ENCODE measurements at places on chromosomes 7 and 10.

DNA sequence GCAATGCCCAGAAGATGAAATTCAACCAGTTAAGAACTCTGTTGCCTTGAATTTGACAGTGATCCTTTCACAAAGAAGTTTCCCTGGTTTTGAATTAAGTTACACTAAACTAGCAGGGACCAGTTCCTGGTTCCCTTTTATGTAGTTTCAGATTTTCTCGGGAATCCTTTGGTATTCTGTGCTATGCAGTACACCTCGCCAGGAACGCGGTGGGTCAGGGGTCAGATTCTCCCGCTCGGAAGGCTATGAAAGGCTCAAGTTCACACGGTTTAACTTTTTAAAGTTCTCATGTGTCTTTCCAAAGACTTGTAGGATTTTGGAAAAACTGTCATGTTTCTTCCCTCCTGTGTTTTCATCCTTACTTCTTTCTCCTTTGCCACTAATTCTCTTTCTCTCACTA lies 104.7 kb upstream of the PRR15 start:
- DNase-seq, result no peak

GRCh38 chr7:51349820-51350545 lies 33.4 kb upstream of the COBL start:
- peak; percentile 92 for DNase-seq

DNA sequence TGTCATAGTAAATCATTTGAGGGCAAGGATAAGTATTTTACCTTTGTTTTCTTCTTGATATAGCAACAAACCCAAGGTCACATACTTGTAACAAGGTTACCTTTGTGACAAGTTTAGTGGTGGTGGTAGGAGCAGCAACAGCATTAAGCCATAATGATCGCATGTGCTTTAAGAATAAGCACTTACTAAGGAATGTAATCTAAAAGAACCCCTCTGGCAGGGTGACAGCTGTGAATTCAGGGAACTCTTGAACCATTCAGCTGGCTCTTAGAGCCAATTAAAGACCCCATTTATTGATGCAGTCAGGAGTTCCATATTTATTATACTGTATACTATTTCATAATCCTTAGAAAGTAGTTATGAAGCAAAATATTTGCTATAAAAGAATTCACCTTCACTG lies 370.8 kb downstream of the EXOC4 start:
- peak; percentile 29 for DNase-seq

DNA sequence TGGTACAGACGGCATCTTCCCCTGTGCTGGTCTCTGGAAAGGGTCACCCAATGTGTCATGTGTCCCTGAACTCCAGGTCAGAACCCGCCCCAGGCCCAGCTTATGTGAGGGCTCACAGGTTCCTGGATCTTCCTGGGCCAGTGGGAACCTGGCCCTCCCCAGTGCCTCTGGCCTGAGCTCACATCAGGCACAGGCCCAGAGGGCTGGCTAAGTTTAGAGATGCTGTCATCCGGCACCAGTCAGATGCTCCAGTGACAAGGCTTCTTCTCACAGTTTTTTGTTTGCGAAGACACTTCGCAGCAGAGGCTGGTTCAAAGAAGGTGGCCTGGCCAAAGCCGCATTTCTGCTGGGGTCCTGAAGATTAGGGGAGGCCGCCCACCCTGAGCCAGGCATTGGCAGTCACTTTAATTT lies 11.8 kb downstream of the CAMK2B start:
- DNase-seq, result no peak

DNA sequence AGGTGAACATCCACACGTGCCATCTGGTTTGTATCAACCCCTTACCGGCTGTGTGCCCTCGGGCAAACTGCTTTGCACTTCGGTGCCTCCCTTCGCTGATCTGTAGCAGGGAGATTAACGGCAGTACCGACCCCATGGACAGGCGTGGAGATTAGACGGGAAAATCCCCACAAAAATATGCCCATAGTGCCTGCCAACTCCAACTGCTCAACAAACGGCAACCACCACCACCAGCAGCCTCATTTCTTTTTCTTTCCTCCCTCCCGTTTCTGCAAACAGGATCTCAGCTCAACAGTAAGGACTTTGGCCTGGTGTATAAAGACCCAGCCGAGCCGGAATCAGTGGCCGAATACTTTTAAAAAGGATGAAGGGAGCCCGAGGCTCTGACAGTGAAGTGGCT lies 31.0 kb downstream of the CHST15 start:
- DNase-seq, result no peak

DNA sequence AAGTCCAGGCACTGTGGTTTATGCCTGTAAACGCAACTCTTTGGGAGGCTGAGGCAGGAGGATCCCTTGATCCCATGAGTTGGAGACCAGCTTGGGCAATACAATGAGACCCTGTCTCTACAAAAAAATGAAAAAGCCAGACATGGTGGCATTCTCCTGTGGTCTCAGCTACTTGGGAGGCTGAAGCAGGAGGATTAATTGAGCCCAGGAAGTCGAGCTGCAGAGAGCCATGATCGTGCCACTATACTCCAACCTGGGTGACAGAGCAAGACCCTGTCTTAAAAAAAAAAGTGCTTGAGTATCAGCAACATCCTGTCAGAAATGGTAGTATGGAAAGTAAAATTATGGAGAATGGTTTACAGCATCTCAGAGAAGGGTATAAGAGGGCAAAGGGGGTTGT lies 11.6 kb downstream of the APBB1IP start:
- DNase-seq, result no peak

DNA sequence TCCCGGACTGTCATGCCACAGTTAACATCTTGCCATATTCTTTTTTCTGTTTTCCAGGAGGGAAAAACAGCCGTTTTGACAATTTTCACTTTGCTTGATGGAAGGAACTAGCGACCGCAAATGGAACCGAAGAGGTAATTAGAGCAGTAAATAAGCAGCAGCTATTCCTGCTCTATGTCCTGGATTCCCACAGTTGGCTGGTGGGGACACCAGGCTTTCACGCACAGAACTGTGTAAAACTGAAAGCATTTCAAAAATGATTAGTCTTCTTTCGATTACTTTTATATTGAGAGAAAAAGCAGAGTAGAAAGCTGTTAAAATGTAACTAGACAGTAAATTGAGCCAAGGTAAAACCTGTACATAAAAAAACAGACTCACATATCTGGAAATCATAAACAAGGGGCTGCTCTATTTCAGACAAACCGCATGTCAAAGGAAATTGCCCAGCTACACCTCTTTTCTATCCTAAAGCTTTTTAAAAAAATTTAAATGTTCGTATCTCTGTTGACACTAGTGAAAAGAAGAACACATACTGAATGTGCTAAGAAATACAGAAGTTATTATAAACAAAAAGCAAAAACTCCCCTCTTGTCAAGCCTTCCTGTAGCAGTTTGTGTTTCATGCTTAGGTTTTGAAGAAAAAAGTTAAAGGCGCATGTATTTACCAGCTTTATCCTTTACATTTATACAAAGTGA lies 93.4 kb downstream of the RNF216 start:
- DNase-seq, result no peak

DNA sequence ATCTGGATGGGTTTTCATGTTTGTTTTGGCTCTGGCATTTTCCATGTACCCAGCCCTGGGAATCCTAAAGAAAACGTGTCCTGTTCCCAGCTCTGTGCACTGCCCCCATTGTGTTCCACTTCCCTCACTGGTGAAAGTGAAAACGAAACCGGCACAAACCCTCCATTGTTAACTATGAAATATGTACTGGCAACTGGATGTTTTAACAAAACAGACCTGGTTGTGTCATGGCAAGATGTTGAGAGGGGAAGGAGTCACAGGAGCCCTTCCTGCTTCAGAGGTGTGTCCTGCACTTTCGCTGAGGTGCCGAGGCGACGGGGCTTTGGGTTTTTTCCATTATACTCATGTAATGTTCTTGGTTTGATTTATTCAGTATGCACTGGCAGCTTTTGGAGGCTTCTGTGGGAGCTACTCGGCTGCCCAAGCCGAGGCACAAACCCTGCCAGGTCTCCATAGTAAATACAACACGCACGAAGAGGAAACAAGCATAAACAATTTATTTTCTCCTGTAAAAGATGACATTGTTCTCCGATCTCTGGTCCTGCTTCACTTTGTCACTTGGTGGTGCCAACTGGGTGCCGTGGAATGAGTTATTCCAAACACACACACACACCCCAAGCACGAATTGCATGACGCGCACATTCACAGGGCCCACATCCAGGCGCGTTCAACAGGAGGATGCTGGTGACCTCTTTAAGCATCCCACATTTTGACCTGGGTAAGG lies 118.2 kb downstream of the CDK6 start:
- DNase-seq, result peak; percentile 69

- no peak for DNase-seq
Measured at GRCh38 chr10:129552119-129552518, 85.1 kb downstream of the MGMT start.

DNA sequence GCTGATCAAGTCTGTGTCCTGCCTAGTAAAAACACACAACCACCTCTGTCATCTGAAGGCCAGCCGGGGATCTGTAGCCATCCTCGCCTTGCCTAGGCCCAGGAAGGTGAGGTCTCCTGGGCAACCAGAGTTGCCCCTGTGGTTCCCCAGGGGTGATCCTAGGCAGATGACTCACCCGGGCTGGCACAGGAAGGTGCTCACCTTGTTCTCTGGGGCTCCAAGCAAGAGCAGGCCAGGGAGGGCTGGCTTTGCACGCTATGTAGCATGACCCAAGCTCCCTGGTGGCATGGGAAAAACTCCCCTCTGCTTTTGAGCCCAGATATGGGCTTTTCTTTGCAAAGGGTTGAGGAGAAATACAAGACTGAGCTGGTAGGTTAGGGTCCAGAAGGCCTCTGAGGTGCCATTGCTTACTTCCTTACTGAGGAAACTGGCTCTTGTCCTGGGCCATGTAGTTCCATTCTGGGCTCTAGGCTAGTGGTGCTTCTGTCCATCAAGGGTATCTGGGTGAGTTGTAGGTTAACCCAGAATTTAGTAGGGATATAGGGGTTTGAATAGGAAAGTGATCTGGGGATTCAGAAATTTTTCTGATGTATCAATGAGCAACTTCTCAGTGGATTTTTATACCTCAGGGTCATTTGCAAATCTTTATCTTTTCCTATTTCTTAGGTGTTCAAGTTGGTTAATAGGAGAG lies 112.0 kb downstream of the NT5C2 start:
- DNase-seq, result no peak

GRCh38 chr10:63665670-63666134 lies 144.5 kb downstream of the REEP3 start:
- DNase-seq, result no peak

DNA sequence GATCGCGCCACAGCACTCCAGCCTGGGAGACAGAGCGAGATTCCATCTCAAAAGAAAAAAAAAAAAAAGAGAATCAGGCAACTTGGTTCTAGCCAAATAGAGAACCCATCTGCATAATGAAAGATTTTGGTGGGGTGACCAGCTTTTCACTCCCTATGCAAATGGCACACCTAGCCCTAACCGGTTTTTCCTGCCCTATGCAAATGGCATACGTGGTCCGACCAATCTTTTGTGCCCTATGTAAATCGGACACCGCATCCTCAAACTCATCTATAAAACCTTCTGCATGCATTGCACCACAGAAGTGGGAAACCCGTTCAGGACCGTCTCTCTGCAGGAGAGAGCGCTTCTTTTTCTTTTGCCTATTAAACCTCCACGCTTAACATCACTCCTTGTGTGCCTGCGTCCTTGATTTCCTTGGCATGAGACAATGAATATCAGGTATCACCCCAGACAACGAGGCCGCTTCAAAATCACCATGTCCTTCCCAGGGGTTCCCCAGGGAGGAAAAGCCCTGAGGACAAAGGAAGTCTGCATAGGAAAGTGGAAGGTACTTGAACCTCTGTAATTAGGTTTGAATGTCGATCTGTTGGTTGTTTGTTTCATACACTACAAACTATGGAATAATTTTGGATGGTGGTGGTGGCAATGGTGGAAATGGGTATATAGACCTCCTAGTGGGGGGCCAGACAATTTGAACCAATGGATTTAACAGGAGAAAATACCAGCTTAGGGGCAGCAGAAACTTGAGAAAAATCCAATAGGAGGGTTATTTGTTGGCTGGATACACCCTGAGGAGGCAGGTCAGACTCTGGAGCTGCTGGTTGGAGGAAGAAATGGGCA lies 396.2 kb downstream of the TYW1 start:
- no peak for DNase-seq

GRCh38 chr7:28845106-28845505 lies 113.0 kb downstream of the TRIL start:
- DNase-seq, result no peak

DNA sequence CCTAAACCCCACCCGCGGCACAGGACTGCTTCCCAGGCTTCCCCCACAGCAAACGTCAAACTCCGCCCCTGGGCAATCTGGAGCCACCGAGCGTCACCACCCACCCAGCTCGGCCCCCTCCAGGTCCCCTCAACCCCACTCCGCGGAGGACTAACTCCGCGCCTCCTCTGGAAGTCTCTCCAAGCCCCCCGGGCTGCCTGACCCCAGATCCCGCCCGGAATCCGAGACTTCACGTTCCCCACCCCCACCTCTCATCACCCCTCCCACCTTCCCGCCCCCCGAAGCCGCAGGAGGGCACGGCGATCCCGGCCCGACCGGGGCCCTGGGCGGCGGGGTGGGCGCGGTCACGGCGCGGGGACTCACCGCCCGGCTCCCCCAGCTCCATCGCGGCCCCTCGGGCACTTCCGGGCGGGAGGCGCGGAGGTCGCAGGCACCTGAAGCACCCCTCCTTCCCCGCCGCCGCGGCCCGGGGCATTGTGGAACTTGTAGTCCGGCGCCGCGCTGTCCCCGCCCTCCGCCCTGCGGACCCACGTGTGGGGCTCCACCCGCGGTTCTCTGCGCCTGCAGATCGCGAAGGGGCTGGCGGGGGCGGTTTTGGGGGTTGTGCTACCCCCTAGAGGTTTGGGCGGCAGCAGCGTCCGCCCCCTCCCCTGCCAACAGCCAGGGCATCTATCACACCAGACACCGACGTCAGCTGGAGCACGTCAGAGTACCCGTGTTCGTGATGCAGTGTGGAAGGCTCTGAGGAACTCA lies at the start of gene TMUB1:
TSS of gene TMUB1 (minus strand) at position 423 of the 753 bp plus-strand sequence. CDS start 930 bp downstream, outside the sequence.
- DNase-seq, result peak; percentile 83

DNA sequence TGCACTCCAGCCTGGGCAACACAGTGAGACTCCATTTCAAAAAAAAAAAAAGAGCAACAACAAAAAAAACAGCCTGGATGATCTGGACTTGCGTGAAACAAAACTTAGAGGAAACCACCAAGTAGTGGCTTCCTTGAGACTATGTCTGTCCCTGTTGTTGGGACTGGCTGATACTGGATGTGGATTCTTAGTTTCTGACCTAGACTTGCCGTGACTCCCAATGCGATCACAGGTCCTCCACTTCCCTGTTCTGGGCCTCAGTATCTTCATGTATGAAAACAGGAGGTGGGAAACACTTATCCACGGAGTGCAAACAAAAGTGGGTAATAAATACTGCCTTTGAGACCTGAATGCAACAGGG lies 125.7 kb downstream of the PRPF18 start:
- DNase-seq, result no peak

DNA sequence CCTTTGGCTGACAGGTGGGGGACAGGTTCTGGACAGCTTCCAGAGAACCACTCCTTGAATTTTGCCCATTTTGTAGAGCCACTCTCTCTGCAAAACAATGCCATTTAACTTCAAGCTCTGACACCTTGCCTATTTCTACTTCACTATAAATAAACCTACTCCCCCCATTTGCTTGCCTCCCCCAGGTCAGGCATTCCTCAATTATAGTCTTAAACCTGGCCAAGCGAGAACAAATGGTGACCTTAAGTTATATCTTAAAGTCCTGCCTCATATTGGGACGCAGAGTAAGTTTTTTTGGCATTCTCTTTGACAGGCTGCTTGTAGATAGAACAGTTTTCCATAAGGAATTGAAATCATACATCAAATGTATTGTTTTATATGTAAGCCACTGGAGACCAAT lies 706.9 kb downstream of the LRMDA start:
- no peak for DNase-seq

GRCh38 chr7:22597844-22598243 lies 97.9 kb upstream of the STEAP1B start:
- no peak for DNase-seq

- peak; percentile 55 for DNase-seq
Measured at GRCh38 chr10:24900888-24901685, 51.3 kb downstream of the PRTFDC1 start.
